ENCODE measurements at places on chromosomes 5 and 9.

DNA sequence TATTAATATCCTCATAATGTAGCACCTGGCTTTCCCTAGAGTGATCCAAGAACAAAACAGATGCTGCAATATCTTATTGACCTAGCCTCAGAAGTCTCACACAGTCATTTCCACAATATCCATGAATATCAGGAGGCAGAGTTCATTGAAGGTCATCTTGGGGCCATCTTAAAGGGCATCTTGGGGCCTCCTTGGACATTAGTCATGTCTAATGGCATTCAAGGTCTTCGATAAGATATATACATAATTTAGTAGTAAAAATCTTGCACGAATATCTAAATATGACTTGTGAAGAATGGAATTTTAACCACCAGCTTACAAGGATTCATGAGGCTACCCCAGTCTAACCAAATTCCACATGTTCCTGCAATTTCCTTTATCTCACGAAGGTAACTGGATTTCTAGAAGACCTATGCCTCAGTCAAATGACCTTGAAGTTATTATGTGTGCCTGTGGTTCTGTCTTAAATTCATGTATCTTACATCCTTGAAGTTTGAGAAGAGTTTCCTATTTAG lies 163.6 kb upstream of the SPEF2 start:
- DNase-seq, result no peak

DNA sequence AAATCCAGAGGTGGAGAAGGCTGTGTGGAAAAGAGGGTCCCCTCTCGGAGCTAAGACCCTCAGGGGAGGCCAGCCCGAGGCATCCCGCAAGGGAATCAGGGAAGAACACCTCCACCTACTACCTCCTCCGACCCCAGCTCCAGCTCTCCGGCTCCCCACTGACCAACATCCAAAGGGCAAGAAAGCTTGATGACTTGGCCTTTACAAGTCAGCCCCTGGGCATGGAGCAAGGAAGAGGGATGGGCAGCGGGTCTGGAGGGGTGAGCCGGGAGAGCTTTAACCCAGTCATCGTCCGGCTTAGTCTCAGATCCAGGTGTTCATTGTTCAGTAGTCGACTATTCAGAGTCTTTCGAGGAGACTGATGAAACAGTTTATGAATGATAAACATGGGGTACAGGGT lies 32.1 kb downstream of the ERAP1 start:
- no peak for DNase-seq

- no peak for DNase-seq
These were observed 31.1 kb downstream of the C5orf22 start for GRCh38 chr5:31563216-31563615.

GRCh38 chr5:21834863-21835262 lies 1018.3 kb downstream of the CDH12 start:
- no peak for DNase-seq

GRCh38 chr5:64184832-64185231 lies 19.2 kb downstream of the RNF180 start:
- DNase-seq, result no peak

GRCh38 chr5:96657068-96657467 lies 5.1 kb upstream of the CAST start:
- no peak for DNase-seq

All from NCI-H187 (cell line).